ENCODE measurements at places on chromosomes 12 and 14.

DNA sequence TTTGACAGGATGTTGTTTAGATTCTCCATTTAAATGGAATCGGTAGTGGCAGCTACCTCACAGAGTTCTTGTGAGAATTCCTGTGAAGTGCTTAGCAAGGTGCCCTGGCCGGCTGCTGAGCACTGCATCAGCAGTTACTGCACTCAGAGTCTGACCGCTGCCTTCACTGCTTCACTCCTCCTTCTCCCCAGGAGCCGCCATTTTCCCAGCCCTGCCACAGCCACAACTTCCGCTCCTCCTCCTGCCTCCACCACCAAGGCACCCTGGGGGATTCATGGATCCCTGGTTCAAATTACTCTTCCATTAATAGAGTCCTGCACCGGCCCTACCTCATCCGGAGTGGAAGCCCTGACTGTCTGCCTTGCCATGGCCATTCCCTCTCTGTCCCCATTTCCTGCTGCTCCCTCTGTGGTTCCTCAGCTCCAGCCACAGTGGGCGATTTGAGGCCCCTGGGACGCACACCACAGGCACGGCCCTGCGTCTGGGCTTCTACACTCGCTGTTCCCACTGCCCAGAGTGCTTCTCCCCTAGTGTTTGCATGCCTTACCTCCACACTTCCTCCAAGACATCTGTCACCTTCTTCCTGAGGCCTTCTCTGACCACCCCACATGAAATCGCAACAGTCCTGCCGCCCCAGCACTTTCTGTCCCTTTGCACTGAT is 210.3 kb downstream of the IPO8 start:
- H3K4me1 ChIP-seq: no peaks in the 10 kb centered on the region
- H3K36me3 ChIP-seq: no peaks in the 10 kb centered on the region
- no peak for DNase-seq
- H3K4me3 ChIP-seq: no peak overlapping the region

GRCh38 chr14:52269982-52270381 is 2.5 kb downstream of the PTGDR start:
- H3K27ac ChIP-seq: no peak overlapping the region
- no peak overlapping the region for H3K4me3 ChIP-seq
- H3K27me3 ChIP-seq: no peaks in the 10 kb centered on the region
- no peaks in the 10 kb centered on the region for H3K36me3 ChIP-seq
- H3K4me1 ChIP-seq: peaks cover 30% of the 10 kb centered on the region

DNA sequence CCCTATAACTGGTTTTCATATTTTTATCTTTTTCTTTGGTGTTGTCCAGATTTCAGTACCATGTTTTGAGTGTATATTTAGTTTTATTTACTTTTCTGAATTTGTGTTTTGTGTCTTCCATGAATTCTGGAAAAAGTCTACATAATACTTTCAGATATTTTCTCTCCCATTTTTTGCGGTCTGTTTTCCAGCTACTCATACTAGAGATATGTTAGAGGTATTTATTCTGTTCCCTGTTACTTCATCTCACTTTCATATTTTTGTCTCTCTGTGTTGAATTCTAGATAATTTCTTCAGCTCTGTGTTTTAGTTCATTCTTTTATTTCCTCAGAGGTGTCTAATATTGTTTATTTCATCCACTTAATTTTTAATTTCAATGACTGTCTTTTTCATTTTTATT is 74.2 kb downstream of the IFT81 start:
- no peaks in the 10 kb centered on the region for H3K4me1 ChIP-seq
- H3K36me3 ChIP-seq: peaks cover 5% of the 10 kb centered on the region
- H3K27ac ChIP-seq: no peak overlapping the region
- H3K4me3 ChIP-seq: no peak overlapping the region

- DNase-seq: no peak
Measured at GRCh38 chr14:103611215-103611614, 17.8 kb upstream of the KLC1 start.

- no peak overlapping the region for H3K27ac ChIP-seq
- no peaks in the 10 kb centered on the region for H3K4me1 ChIP-seq
- no peak for DNase-seq
- no peak overlapping the region for H3K4me3 ChIP-seq
- H3K27me3 ChIP-seq: no peaks in the 10 kb centered on the region
Measured at GRCh38 chr12:49098035-49098451, 3.4 kb upstream of the DHH start.

GRCh38 chr14:68749487-68750475 is 43.1 kb downstream of the ZFP36L1 start:
- no peak for DNase-seq
- H3K4me3 ChIP-seq: no peak overlapping the region
- peaks cover 11% of the 10 kb centered on the region for H3K4me1 ChIP-seq
- no peaks in the 10 kb centered on the region for H3K27me3 ChIP-seq
- no peak overlapping the region for H3K27ac ChIP-seq
- H3K36me3 ChIP-seq: no peaks in the 10 kb centered on the region

- no peaks in the 10 kb centered on the region for H3K27me3 ChIP-seq
- peaks cover 26% of the 10 kb centered on the region for H3K4me1 ChIP-seq
- H3K4me3 ChIP-seq: no peak overlapping the region
- H3K36me3 ChIP-seq: peaks cover 13% of the 10 kb centered on the region
- DNase-seq: no peak
Measured at GRCh38 chr12:131055596-131056233, 102.0 kb downstream of the ADGRD1 start.

- DNase-seq: no peak
- H3K27ac ChIP-seq: no peak overlapping the region
- no peak overlapping the region for H3K4me3 ChIP-seq
- no peaks in the 10 kb centered on the region for H3K4me1 ChIP-seq
- peaks cover 25% of the 10 kb centered on the region for H3K36me3 ChIP-seq
Measured at GRCh38 chr12:52011602-52012214, 5.0 kb downstream of the TAMALIN start.

- H3K27me3 ChIP-seq: no peaks in the 10 kb centered on the region
- no peak for DNase-seq
- no peak overlapping the region for H3K4me3 ChIP-seq
- H3K27ac ChIP-seq: peak overlapping the region; percentile 52
- peaks cover 10% of the 10 kb centered on the region for H3K4me1 ChIP-seq
- no peaks in the 10 kb centered on the region for H3K36me3 ChIP-seq
Measured at GRCh38 chr14:65169351-65169750, 67.0 kb upstream of the MAX start.

- DNase-seq: no peak
- no peak overlapping the region for H3K27ac ChIP-seq
- H3K27me3 ChIP-seq: no peaks in the 10 kb centered on the region
- no peak overlapping the region for H3K4me3 ChIP-seq
- no peaks in the 10 kb centered on the region for H3K36me3 ChIP-seq
Measured at GRCh38 chr14:63551332-63551731, 8.2 kb upstream of the PPP2R5E start.

- H3K4me3 ChIP-seq: no peak overlapping the region
- no peaks in the 10 kb centered on the region for H3K4me1 ChIP-seq
- no peaks in the 10 kb centered on the region for H3K36me3 ChIP-seq
- H3K27me3 ChIP-seq: no peaks in the 10 kb centered on the region
Measured at GRCh38 chr12:131218923-131219669, 265.4 kb downstream of the ADGRD1 start.

GRCh38 chr12:113359133-113359938 is 949 bp downstream of the PLBD2 start:
- H3K36me3 ChIP-seq: no peaks in the 10 kb centered on the region
- no peaks in the 10 kb centered on the region for H3K27me3 ChIP-seq
- peak; percentile 72 for DNase-seq
- H3K4me1 ChIP-seq: peaks cover 30% of the 10 kb centered on the region

DNA sequence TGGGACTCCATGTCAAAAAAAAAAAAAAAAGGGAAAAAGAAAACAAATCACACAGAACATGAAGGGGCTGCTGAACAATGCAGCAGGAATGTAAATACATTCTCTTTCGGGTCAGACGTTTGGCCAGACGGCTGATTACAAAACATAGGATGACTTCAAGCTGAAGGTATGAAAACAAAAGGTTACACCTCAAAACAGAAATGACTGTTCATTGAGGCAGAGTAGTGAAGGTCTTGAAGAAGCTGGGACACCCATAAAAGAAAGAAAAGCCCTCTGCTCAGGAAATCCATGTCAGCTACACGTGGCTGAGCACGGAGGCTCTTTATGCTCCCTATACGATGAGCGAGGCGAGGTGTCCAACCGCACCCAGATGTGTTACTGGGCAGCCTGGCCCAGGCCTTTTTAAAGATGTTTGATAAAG is 37.7 kb downstream of the FGD4 start:
- H3K4me3 ChIP-seq: no peak overlapping the region
- H3K36me3 ChIP-seq: no peaks in the 10 kb centered on the region
- no peak for DNase-seq
- H3K27ac ChIP-seq: no peak overlapping the region
- H3K27me3 ChIP-seq: no peaks in the 10 kb centered on the region
- H3K4me1 ChIP-seq: peaks cover 17% of the 10 kb centered on the region

- peak within 1 kb of the TSS; percentile 43 for H3K27ac ChIP-seq
- DNase-seq: no peak
- H3K4me3 ChIP-seq: peak within 1 kb of the TSS; percentile 64
- H3K36me3 ChIP-seq: no peaks in the 10 kb centered on the region
- no peaks in the 10 kb centered on the region for H3K27me3 ChIP-seq
Measured at GRCh38 chr14:104865081-104865630, at the start of gene CEP170B. TSS of gene CEP170B (plus strand) at chr14:104865268. CDS start at chr14:104868451, 3,183 bp downstream.

GRCh38 chr12:41437563-41437962 is 249.4 kb downstream of the PDZRN4 start:
- no peak overlapping the region for H3K27ac ChIP-seq
- DNase-seq: no peak
- H3K27me3 ChIP-seq: no peaks in the 10 kb centered on the region
- H3K4me1 ChIP-seq: no peaks in the 10 kb centered on the region
- H3K4me3 ChIP-seq: no peak overlapping the region
- no peaks in the 10 kb centered on the region for H3K36me3 ChIP-seq

- H3K27ac ChIP-seq: no peak overlapping the region
- H3K36me3 ChIP-seq: no peaks in the 10 kb centered on the region
- no peak for DNase-seq
- no peaks in the 10 kb centered on the region for H3K4me1 ChIP-seq
- no peak overlapping the region for H3K4me3 ChIP-seq
Measured at GRCh38 chr12:114625294-114625851, 58.6 kb downstream of the TBX3 start.

GRCh38 chr14:32370714-32371113 is 41.6 kb downstream of the AKAP6 start:
- peaks cover 18% of the 10 kb centered on the region for H3K4me1 ChIP-seq
- no peak overlapping the region for H3K27ac ChIP-seq
- no peaks in the 10 kb centered on the region for H3K36me3 ChIP-seq
- no peak overlapping the region for H3K4me3 ChIP-seq
- DNase-seq: no peak

DNA sequence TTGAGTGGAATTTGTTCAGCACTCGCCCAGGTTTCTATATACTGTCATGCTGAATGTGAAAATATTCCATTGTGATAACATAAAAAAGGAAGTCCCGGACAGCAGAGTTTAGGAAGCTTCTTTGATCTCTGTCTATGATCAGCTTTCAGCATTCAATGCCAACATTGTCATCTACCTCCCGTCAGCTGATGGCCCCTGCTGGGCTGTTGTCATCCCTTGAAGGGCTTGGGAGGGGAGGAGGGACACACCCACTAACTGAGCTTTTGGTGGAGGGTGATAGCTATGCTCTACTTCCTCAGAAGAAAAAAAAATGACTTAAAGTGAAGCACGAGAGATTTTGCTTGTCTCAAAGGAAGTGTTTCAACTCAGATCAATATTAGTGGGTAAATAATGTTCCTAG is 4.7 kb upstream of the KRT77 start:
- H3K27me3 ChIP-seq: no peaks in the 10 kb centered on the region
- H3K36me3 ChIP-seq: no peaks in the 10 kb centered on the region
- no peaks in the 10 kb centered on the region for H3K4me1 ChIP-seq
- H3K27ac ChIP-seq: no peak overlapping the region
- no peak for DNase-seq
- H3K4me3 ChIP-seq: no peak overlapping the region

DNA sequence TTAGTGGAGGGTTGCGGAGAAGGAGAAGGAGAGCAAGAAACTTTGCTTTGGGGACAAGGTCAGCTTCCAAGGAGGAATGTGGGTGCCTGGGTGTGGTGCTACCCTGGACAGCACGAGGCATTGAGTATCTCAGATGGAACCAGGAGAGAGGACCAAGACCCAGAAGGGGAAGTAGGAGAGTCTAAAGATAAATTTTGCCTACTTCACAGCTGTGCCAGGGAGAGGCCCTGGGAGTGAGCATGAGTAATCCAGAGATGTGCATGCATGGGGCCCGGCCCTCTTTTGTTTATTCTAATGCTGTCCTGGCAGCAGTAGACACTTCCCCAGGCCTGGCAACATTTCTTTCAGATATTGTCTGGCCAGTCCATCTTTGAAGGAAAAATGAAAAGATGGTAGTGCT is 49.5 kb upstream of the GNPNAT1 start:
- H3K36me3 ChIP-seq: no peaks in the 10 kb centered on the region
- H3K27ac ChIP-seq: no peak overlapping the region
- H3K4me3 ChIP-seq: no peak overlapping the region
- no peaks in the 10 kb centered on the region for H3K4me1 ChIP-seq
- H3K27me3 ChIP-seq: no peaks in the 10 kb centered on the region

DNA sequence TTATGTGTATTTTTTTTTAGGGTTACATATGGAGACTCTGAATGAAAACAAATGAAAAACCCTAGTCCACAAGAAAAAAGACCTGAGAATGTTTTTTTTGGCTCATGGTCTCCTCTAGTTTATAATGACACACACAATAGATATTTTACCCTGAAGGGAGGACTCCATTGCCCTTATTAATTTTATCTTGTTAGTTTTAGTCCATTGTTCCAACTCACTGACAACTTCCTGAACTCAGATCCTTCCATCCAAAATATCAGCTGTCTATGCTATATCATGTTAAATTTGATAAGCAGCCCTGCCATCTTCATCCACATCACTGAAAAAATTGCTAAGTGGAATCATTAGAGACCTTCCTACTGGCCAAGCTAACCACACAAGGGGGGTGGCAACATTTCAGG is 232.1 kb downstream of the MON2 start:
- DNase-seq: no peak
- H3K4me3 ChIP-seq: no peak overlapping the region

GRCh38 chr12:85664429-85664828 is 171.8 kb downstream of the RASSF9 start:
- no peak overlapping the region for H3K27ac ChIP-seq
- no peaks in the 10 kb centered on the region for H3K27me3 ChIP-seq
- no peaks in the 10 kb centered on the region for H3K4me1 ChIP-seq

DNA sequence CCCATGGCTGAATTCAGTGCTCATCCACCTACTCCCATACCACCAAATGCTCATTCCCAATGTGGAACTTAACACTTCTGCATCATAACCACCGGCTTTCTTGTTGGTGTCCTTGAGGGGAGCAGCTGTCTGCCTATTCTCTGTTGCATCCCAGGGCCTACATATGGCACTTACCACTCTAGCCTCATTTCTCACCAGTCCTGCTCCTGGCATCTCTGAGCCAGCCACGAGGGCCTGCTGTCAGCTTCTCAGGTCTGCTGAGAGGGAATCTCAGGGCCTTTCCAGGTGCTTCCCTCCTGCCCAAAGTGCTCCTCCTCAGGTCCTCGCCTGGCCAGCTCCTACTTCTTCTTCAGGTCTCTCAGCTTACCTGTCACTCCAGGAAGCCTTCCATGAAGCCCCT is 24.0 kb upstream of the RND1 start:
- no peak for DNase-seq
- no peaks in the 10 kb centered on the region for H3K27me3 ChIP-seq
- no peak overlapping the region for H3K27ac ChIP-seq
- no peaks in the 10 kb centered on the region for H3K36me3 ChIP-seq

- peaks cover 39% of the 10 kb centered on the region for H3K4me1 ChIP-seq
- no peaks in the 10 kb centered on the region for H3K36me3 ChIP-seq
- H3K27ac ChIP-seq: no peak overlapping the region
- no peak overlapping the region for H3K4me3 ChIP-seq
Measured at GRCh38 chr14:53044486-53044885, 93.6 kb upstream of the FERMT2 start.

Measured in right atrium auricular region (tissue), 2 donors.